ENCODE measurements at places on chromosomes 16 and 17. TPM values are rescaled to one million over a fixed set of nuclear protein-coding genes. Genes with fewer than 3 reads are reported as not detected.

Gene CCDC40
- 3.6 TPM for total RNA-seq

- no peak for DNase-seq
Measured at GRCh38 chr16:58243528-58244004, 45.7 kb upstream of the CSNK2A2 start.

- peak; percentile 84 for DNase-seq
Measured at GRCh38 chr17:9240659-9241370, 219.5 kb downstream of the NTN1 start.

DNA sequence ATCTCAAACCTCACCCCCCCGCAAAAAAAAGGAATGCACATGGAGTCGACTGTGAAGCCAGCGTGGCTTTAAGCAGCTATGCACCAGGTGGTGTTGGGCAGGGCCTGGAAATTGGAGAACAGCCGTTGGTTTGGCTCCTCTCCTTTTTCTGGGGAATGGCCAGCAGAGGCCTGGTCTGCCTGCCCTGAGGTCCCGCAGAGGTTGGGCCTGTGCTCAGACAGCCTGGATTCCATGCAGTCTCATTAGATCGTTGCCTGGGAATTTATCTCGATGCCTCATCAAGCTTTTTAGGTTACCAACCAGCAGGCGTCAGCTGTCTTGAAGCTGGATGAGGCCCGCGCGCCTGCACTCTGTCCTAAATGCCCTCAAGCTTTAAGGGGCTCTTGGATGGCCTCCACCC lies 9.8 kb downstream of the SLC12A3 start:
- DNase-seq = no peak

DNA sequence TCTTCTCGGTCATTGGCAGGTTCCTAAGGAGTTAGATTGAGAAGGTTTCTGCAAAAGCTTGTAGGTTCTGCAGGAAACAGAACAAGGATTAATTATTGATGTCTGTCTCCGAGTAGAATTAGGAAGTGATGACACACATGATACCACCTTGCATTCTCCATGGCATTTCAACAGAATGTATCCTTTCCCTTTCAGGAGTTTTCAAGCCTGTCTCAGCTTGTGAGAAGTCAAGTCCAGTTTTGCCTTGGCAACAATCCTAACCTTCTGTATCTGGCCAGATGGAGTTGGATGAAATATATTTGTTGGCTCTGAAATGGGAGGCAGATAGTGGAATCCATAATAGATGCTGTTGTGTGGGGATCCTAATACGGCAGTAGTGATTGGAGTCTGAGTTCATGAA lies 235.5 kb downstream of the SHISA9 start:
- DNase-seq = no peak

GRCh38 chr16:59759296-59759695 lies 1025.2 kb upstream of the GOT2 start:
- no peak for DNase-seq

GRCh38 chr17:17081304-17081940 lies 39.2 kb downstream of the MPRIP start:
- DNase-seq = no peak

DNA sequence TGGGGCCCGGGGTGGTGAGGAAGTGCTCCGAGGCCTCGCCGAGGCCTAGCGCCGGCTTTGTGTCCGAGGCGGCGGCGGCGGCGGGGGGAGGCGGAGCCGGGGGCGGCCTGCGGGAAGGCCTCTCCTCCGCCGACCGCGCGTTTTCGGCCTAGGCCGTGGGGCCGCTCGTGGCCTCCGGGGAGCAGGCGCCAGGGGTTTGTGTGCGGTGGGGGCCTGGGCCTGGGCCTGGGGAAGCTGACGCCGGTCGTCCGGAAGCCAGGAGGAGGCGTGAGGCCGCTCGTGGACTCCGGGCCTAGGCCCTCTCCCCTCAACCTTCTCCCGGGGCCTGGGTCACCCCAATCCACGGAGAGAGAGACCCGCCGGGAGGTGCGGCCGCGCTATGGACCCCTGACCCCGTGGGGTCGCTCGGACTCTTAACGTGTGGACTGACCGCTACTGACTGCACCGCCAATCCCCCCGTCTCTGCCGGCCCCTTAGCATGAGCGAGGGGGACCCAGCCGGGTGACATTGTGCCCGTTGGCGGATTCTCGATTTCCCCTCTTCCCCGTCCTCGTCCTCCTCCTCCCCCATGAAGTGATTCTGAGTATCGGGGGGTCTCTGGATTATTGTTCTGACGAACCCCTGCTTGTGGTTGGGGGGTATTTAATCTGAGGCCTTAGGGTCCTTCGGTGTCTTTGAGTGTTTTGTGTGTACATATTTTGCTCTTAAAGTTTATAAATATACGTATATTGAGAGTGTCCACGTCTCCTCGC lies 660 bp downstream of the RBBP6 start:
- peak; percentile 55 for DNase-seq

- no peak for DNase-seq
Measured at GRCh38 chr16:9854675-9855074, 327.6 kb downstream of the GRIN2A start.

- DNase-seq = no peak
Measured at GRCh38 chr16:58375386-58375785, 16.9 kb upstream of the GINS3 start.

GRCh38 chr16:35011-35677 lies 18.3 kb downstream of the POLR3K start:
- no peak for DNase-seq

- no peak for DNase-seq
Measured at GRCh38 chr17:80955671-80956280, 35.9 kb upstream of the CHMP6 start.

DNA sequence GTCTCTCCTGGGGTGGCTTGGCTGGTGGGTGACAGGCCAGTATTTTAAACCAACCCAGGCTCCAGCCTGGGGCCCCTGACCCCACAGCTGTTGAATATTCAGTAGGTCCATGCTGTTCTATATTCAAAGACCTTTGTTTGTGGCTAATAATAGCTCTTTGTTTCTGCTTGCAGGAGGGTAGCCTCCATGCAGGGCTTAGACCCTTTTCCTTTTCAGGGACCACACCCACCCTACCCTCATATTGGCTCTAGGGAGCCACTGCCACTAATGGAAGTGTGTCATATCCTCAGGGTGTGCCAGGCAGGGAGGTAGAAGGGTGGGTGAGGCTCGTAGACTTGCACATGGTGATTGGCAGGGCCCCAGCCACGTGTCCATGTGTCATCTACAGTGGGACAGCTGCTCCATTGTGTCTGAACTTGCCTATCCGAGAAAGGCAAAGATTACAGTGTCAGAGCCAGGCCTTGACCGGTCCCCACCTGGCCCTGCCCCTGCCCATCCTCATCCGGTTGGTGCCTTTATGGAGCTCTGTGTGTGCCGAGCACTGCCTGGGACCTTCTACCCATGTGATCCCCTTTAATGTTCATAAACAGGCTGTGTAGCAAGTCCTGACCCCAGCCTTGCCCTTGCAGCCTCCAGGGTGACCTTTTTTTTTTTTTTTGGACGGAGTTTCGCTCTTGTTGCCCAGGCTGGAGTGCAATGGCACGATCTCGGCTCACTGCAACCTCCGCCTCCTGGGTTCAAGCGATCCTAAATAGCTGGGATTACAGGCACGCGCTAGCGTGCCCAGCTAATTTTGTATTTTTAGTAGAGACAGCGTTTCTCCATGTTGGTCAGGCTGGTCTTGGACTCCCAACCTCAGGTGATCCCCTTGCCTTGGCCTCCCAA lies 22.1 kb downstream of the TMC7 start:
- DNase-seq = peak; percentile 89

- DNase-seq = no peak
Measured at GRCh38 chr17:13287226-13287625, 269.4 kb upstream of the ELAC2 start.

DNA sequence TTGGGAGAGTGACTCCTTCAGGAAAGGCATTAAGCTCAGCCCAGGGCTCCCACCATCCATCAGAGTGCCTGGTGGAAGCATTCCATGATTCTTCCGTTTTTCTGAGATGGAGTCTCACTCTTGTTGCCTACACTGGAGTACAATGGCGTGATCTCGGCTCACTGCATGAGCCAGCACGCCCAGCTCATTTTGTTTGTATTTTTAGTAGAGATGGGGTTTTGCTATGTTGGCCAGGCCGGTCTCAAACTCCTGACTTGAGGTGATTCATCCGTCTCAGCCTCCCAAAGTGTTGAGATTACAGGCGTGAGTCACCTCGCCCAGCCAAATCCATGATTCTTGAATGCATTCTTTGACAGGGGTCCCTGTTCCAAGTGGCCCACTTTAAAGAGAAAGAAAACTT lies 23.1 kb downstream of the MIS12 start:
- DNase-seq = no peak

Data from colonic mucosa (tissue), 4 donors.